ENCODE measurements at places on chromosomes 11 and 22.

DNA sequence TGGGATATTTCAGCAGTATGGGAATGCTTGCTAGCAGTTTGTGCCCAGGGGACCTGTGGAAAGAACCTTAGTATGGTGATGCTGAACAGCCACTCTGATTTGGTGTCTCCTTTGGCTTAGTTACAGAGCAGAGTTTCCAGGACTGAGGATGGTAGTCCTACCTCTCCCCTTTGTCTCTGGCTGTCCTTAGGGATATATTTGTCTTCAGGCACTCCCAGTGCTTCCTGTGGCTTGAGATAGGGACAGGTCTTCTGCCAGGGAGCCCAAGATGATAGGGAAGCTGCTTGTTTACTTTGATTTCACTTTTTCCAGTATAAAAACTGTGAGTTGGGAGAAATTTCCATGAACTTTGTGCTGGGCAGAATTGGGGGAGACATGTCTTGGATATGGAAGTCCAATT, 28.2 kb downstream of the ANKRD42 start:
- DNase-seq = no peak

- DNase-seq = no peak
These were observed 670 bp downstream of the SC5D start for GRCh38 chr11:121293288-121293594.

- DNase-seq = no peak
These were observed 61.4 kb downstream of the C11orf58 start for GRCh38 chr11:16799890-16800289.

GRCh38 chr11:57800444-57801182, 39.0 kb downstream of the CTNND1 start:
- DNase-seq = peak; percentile 56

DNA sequence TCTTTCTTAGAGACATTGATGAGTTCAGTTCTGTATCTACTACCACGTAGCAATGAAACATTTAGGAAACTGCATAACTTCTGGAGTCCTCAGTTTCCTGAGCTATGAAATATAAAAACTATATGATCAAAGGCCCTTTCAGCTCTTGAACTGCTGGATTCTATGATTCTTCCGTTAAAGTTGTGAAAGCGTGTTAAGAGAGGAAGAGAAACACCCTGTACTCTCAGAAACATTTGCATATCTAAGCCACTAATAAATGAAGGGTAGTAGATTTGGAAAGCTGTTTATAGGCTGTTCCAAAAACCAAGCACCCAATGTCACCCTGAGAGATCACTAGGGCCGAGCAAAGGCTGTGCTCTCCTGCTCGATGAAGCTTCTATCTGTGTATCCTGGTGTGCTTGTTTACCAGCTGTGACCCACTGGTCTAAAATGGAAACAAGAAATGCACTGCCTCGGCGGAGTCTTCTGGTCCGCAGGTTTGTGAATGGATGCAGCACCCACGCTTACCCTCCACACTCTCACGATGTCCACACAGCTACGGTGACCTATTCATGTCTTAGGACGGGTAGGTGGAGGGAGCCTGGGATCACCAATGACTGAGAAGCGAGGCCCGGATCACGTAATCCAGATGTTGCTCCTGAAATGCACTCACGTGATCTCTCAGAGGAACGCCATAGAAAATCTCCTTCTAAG, 325.8 kb downstream of the OPCML start:
- DNase-seq = no peak

GRCh38 chr22:41779929-41780505, 20.5 kb upstream of the CCDC134 start:
- no peak for DNase-seq

DNA sequence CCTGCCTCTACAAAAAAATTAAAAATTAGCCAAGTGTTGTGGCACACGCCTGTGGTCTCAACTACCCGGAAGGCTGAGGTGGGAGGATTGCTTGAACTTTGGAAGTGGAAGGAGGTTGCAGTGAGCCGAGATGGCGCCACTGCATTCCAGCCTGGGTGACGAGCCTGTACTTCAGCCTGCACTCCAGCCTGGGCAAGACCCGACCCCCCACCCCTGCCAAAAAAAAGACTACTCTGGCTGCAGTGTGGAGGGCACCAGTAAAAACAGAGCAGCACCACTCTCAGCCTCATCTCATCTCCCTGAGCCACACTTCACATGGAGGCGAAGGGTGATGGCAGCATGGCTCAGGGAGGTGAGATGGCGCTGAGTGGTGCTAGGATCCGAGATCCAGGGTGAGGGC, 50.3 kb upstream of the THY1 start:
- no peak for DNase-seq

DNA sequence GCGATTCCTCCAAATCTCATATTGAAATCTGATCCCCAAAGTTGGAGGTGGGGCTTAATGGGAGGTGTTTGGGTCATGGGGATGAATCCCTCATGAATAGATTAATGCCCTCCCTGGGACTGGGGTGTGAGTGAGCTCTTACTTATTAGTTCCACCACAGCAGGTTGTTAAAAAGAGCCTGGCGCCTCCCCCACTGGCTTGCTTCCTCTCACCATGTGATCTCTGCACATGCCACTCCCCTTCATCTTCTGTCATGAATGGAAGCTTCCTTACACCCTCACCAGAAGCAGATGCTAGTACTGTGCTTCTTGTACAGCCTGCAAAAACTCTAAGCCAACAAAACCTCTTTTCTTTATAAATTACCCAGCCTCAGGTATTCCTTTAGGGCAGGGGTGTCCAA, 8.8 kb downstream of the RRAS2 start:
- DNase-seq = no peak

DNA sequence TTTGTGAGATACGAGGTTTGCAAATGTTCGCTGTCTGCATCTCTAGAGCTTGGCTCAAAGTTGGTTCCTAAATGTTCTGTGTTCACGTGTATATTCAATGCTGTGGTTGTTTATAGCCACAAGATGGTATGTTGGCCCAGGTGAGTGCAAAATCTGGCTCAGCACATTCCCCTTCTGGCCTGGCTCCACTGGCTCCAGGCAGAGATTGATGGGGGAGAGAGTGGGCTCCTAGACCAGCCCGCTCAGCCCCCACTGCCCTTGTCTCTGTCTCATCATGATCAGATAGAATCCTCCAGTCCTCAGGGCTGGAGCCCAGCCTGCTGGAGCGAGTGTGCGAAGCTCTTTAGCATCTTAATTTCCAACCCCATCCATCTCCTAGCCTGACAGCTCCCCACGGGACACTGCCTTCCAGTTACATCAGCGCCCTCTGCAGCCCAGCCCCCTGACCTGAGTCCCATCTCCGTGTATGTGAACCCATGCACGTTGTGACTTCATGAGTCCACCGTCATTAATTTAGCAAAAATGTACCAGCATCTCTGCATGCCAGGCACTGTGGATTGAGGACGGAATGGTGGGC, 2.0 kb downstream of the P2RX3 start:
- DNase-seq = no peak

DNA sequence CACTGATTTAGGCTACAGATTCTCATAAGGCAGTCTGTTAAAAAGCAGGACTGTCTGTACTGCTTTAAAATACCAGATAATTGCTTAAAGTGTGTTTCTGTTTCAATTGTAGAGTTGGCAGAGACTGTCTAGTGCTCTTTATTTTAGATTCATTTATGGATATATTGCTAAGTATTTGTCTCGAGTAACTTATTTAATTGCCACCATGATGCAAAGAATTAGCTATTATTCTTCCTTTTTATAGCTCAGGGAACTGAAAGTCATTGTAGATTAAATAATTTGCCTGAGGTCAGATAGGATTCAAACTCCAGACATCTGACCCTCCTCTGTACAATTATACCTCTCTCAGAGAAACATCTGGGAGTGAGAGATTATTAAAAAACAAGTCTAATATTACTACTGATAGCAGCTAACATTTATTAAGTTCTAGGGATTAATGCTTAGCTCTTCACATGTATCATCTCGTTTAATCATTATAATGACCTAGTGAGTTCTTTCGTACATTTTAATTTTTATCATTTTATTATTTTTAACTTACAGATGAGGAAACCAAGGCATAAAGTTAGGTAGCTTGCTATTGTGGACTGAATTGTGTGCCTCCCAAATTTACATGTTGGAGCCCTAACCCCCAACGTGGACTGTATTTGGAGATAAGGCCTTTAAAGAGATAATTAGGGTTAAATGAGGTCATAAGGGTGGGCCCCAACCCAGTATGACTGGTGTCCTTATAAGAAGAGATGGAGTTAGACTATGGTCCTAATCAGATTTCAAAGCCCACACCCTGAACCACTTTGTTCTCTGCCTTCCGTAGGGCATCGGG, 19.7 kb upstream of the RAG2 start:
- no peak for DNase-seq

Data from GM12878 (cell line).